Pulmonary artery endothelial cell (primary cell): ENCODE measurements at places on chromosomes 2 and 18. TPM values are rescaled to one million over a fixed set of nuclear protein-coding genes. Genes with fewer than 3 reads are reported as not detected.

GRCh38 chr2:144999071-144999875, 479.4 kb upstream of the ZEB2 start:
- no peak for DNase-seq

- DNase-seq: no peak
Measured at GRCh38 chr2:61733563-61733962, 120.3 kb downstream of the FAM161A start.

- DNase-seq: no peak
Measured at GRCh38 chr2:29213888-29214291, 98.7 kb downstream of the CLIP4 start.

DNA sequence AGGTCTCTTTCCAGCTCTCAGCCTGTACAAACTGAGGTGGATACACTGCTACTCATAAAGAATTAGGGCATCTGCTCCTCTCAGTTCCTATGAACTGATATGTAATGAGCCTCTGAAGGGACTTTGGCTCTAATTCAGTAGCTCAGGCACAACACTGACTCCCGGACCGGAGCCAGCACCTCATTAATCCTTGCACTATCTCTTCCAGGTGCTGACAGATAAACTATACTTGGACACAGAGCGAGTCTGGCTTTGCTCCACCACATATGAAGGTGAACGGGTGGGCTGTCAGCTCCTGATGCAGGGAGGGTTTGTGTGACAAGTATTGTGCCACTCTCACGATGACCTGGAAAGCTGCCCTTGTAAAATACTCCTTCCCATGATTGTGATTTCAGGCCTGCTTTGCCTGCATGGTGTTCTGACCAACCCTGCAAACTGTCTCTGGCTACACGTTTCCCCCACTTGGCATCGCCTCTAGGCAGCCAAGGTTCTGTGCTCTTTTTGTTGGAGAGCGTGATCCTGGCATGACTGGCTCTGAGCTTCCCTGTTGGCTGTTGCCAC, 111.6 kb upstream of the LMAN1 start:
- DNase-seq: no peak

GRCh38 chr2:64695721-64696261, 42.1 kb upstream of the SERTAD2 start:
- DNase-seq: peak; percentile 60

IGFBP5 gene
- 0.20 and 0.49 TPM in 2 replicates for total RNA-seq

DCC gene
- total RNA-seq: not detected in 2 replicates

GRCh38 chr2:16268301-16269000, 328.1 kb downstream of the MYCN start:
- DNase-seq: no peak

DNA sequence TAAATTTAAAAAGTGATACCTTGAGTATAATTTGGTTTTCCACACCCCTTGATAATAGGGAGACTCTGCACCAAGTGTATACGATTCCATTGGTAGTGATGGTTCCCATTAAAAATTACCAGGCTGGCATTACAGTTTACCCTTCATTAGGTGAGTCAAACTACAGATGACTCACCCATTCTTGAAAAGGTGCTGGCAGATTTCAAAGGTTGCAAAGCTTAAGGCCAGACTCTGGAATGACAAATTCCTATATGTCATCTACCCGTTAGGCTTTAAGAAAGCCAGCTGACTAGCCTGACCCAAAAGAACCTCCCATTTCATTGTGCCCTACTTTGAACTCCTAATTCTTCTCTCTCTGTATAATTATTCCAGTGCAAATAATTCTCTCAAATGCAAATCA, 124.4 kb downstream of the LRRTM4 start:
- no peak for DNase-seq

- peak; percentile 90 for DNase-seq
Measured at GRCh38 chr2:163667064-163667887, 68.5 kb downstream of the FIGN start.

FAM237A gene
- not detected in 2 replicates for total RNA-seq

DNA sequence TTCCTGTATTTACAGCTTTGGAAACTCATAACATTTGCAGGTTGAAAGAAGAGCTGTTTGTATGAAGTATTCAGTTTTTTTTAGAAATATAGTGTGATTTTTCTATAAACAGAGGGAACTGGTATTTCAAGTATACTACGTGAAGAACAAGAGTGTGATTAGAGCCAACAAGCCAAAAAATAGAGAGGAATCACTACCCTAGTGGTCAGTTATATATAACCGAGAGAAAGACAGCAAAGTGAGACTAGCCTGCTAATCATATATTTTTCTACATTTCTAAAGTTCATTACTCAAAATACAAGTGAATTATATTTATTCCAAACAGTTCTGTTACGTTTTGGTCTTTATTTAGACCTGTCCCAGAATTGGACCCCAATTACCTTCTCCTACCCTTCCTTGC, 444.8 kb upstream of the NRP2 start:
- DNase-seq: no peak

DNA sequence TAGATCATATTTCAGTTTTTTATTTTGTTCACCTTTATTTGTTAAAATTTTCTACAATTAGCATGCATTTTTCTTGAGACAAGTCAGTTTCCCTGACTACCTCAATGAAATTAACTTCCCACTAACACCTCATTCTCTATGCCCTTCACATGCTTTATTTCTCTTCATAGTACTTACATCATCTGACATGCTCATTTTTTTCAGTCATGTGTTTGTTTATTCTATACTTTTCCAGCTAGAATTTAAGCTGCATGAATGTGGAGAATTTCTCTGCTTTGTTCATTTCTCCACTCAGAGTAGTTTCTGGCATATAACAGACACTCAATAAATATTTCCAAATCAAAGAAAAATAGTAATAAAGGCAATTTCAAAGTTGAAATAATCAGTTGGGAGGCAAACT, 78.9 kb upstream of the SCN7A start:
- DNase-seq: no peak

EPHA4 gene
- 29.5 and 33.4 TPM in 2 replicates for total RNA-seq

GRCh38 chr18:3156325-3156640, 63.5 kb downstream of the MYOM1 start:
- no peak for DNase-seq

DNA sequence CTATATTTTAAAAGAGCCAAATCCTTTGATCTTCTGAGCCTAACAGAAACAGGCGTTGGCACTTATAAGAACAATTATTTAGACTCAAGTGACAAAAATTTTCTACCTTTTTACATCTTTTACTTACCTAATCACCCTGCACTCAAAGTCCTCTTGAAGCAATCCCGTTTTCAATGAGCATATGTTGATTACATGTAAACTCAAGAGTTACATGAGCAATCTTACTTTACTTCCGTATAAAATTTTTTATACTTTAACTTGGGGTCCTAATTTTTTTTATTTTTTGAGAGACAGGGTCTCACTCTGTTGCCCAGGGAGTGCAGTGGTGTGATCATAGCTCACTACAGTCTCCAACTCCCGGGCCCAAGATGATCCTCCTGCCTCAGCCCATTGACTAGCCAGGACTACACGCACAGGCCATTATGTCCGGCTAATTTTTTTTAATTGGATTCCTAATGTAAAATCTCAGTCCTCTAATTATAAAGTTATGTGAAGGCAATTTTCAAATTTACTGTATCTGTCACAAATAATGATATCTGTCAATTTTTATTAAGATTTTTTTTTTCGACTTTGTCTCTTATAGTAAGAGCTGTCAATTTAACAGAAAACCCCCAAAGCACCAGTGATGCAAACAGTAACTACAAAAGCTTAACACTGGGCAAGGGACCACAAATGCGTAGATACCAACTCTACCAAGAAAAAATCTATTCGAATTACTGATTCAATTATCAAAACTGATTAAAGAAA, 19.1 kb upstream of the STPG4 start:
- no peak for DNase-seq

HNRNPLL gene
- total RNA-seq: 36.7 and 50.0 TPM in 2 replicates

GRCh38 chr18:73901566-73901965, 246.1 kb downstream of the FBXO15 start:
- no peak for DNase-seq

ATG9A gene
- 41.3 and 53.3 TPM in 2 replicates for total RNA-seq

LAMA1 gene
- under 0.01 and 0.07 TPM in 2 replicates for total RNA-seq

DNA sequence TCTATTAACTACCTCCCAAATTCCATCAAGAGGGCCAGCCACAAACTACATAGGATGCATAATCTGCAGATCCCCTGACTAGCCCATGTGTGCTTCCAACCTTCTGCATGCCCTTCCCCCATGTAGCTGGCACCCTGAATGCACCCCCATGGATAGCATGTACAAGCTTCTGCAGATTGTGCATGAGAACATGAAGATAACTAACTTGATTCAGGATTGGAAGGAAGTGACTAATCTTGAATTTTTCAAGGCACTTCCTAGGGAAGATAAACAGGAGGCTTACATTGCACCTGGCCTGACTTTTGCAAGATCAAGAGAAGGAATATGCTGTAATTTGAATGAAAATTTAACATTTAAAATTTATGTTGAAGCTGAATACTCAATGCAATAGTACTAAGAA, 66.7 kb downstream of the CDC42EP3 start:
- no peak for DNase-seq

NDUFB3 gene
- 89.2 and 90.5 TPM in 2 replicates for total RNA-seq

PCARE gene
- not detected in 2 replicates for total RNA-seq

GRB14 gene
- total RNA-seq: 3.9 and 4.3 TPM in 2 replicates

GRCh38 chr2:137947728-137948336, 16.4 kb upstream of the HNMT start:
- DNase-seq: peak; percentile 49

CYTIP gene
- 0.07 TPM in 1 of 2 replicates, not detected in the other for total RNA-seq

DNA sequence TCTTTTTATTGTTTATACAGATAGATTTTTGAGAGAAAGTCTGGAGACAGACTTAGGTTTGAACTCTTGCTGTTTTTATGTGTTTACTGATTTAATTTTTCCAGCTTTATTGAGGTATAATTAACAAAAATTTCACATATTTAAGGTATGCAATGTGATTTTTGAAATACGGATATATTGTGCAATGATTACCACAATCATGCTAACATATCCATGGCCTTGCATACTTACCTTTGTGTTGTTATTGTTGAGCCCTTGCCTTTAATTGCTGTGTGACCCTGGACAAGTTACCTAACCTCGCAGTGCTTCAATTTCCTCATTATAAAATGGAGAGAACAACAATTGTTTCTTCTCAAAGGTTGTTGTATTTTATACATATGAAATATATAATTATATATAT, 13.9 kb upstream of the RBMS1 start:
- DNase-seq: no peak

CCBE1 gene
- 1.3 and 2.4 TPM in 2 replicates for total RNA-seq

NMUR1 gene
- not detected in 2 replicates for total RNA-seq

GRCh38 chr2:134169788-134170187, 84.1 kb upstream of the MGAT5 start:
- DNase-seq: no peak

KLF11 gene
- total RNA-seq: 5.3 and 5.4 TPM in 2 replicates

DNA sequence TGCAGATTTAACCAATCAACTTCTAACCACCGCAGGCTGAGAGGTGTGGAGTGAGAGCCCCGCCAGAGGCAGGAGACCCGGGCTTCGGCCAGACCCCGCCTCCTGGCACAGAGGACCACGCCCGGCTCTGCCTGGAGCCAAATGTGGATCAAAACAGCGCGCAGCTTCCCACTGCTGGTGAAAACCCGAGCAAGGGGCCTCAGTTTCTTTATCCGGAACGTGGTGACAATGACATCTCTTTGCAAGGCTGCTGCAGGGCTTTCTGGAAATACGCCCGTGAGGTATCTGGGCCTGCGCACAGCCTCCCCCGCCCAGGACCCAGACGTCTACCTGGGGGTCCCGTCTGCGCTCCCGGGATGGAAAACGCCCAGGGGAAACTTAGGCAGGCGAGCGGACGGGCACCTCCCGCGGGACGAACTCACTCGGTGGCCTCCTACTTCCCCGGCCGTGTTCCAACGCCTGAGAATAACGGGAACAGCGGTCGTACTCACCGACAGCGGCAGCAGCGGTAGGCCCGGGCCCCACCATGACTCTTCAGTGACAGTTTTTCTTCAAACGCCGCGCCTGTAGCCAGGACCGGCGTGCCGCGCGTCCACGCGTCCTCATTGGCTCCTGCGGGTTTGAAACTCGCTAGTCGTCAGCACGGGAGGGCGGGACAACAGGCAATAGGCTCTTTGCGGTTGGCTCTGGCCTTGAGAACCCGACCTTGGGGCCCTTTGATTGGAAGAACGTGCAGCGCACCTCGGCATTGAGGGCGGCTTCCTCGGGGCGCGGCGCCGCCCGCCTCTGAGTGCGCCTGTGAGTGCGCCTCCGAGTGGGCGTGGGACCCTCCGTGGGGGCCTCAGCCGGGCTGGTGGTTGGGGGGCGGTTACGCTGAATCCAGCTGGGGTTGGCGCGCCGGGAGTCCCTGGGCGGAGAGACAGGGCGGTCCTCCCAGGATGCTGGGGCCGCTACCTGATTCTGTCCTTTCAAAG, at the start of gene CKAP2L:
Gene CKAP2L (minus strand): TSS at position 539 of the 974 bp plus-strand sequence. CDS start 11 bp downstream, at position 528.
- peak; percentile 93 for DNase-seq

GRCh38 chr2:109472331-109472959, 141.3 kb downstream of the SEPTIN10 start:
- no peak for DNase-seq

DNPEP gene
- total RNA-seq: 50.0 and 60.6 TPM in 2 replicates

- DNase-seq: no peak
Measured at GRCh38 chr18:65124633-65125032, 626.2 kb upstream of the CDH7 start.

GRCh38 chr18:26888259-26888658, 22.8 kb upstream of the AQP4 start:
- DNase-seq: no peak
